CD4-positive, alpha-beta T cell (primary cell): ENCODE measurements at places on chromosomes 3 and 15. TPM values are rescaled to one million over a fixed set of nuclear protein-coding genes. Genes with fewer than 3 reads are reported as not detected.

The SI gene
- not detected for total RNA-seq

The PLSCR2 gene
- not detected for total RNA-seq

The TTC23 gene
- 0.19 TPM for total RNA-seq

The ESYT3 gene
- 0.22 TPM for total RNA-seq

The UBA7 gene
- total RNA-seq = 208 TPM

The WNT7A gene
- total RNA-seq = 24.7 TPM

- no peak for DNase-seq
- H3K27me3 ChIP-seq = no peaks in the 10 kb centered on the region
- H3K4me1 ChIP-seq = no peaks in the 10 kb centered on the region
- no peak overlapping the region for H3K27ac ChIP-seq
These were observed 133.5 kb upstream of the ZPLD1 start for GRCh38 chr3:102301155-102301880.

DNA sequence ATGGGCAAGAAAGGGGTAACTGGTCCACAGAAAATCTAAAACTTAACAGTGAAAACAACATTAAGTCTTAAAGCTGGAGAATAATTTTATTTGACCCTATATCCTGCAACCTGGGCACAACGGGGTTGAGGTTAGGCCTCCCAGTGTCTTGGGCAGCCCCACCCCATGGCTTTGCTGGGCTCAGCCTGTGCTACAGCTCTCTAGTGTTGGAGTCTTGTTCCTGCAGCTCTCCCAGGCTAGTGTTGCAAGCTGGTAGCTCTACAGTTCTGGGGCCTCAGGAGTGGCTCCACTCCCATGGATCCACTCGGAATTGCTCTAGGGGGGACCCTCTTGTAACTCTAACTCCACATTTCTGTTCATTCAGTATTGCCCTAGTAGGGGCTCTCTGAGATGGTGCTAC lies 24.9 kb upstream of the GNB4 start:
- no peak for DNase-seq
- H3K4me3 ChIP-seq = no peak overlapping the region
- H3K27me3 ChIP-seq = no peaks in the 10 kb centered on the region
- H3K36me3 ChIP-seq = no peaks in the 10 kb centered on the region

GRCh38 chr3:51669241-51670052 lies 1.6 kb upstream of the TEX264 start:
- peak; percentile 77 for DNase-seq
- H3K4me3 ChIP-seq = no peak overlapping the region
- peak overlapping the region; percentile 73 for H3K27ac ChIP-seq
- H3K4me1 ChIP-seq = peaks cover 51% of the 10 kb centered on the region
- no peaks in the 10 kb centered on the region for H3K27me3 ChIP-seq

- no peak overlapping the region for H3K27ac ChIP-seq
- no peaks in the 10 kb centered on the region for H3K27me3 ChIP-seq
- no peak for DNase-seq
- no peak overlapping the region for H3K4me3 ChIP-seq
These were observed 40.2 kb downstream of the ROBO2 start for GRCh38 chr3:77079988-77080610.

DNA sequence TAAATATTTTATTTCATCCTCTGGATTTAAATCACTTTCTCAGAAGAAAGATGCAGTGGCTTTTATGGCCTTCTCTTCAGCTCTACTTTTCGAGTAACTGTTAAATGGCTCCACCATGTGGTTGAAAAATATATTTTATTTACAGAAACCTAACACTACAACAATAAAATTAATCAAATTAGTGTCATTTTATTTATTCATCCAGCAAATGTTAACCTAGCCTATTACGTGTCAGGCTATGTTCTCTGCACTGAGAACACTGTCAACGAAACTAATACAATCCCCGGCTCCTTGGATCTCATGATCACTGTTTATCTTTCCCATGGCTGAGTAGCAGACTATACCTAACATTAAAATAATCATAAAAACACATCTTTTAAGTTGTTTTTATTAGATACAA lies 148.0 kb upstream of the OSTN start:
- no peaks in the 10 kb centered on the region for H3K27me3 ChIP-seq
- no peaks in the 10 kb centered on the region for H3K4me1 ChIP-seq
- no peak overlapping the region for H3K27ac ChIP-seq
- H3K36me3 ChIP-seq = no peaks in the 10 kb centered on the region
- no peak overlapping the region for H3K4me3 ChIP-seq
- DNase-seq = no peak

DNA sequence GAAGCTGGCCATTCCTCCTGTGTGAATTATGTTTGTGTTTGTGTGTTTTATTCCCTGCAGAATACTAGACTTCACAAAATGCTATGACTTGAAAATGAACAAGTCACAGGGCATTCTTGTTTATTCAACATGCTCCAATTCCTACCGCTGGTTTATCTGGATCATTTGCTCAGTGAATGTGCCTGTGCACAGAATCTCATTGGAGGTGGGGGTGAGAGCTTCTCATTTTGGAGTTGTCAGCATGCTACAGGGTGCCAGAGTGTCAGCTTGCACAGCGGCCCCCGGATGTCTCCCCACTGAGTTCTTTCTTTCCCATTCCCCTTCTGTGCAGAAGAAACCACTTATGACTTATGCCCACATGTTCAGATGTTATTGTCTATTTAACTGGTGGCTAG lies 428.7 kb downstream of the ROBO2 start:
- H3K27ac ChIP-seq = no peak overlapping the region
- DNase-seq = no peak
- no peaks in the 10 kb centered on the region for H3K27me3 ChIP-seq
- H3K4me1 ChIP-seq = no peaks in the 10 kb centered on the region
- H3K36me3 ChIP-seq = no peaks in the 10 kb centered on the region

DNA sequence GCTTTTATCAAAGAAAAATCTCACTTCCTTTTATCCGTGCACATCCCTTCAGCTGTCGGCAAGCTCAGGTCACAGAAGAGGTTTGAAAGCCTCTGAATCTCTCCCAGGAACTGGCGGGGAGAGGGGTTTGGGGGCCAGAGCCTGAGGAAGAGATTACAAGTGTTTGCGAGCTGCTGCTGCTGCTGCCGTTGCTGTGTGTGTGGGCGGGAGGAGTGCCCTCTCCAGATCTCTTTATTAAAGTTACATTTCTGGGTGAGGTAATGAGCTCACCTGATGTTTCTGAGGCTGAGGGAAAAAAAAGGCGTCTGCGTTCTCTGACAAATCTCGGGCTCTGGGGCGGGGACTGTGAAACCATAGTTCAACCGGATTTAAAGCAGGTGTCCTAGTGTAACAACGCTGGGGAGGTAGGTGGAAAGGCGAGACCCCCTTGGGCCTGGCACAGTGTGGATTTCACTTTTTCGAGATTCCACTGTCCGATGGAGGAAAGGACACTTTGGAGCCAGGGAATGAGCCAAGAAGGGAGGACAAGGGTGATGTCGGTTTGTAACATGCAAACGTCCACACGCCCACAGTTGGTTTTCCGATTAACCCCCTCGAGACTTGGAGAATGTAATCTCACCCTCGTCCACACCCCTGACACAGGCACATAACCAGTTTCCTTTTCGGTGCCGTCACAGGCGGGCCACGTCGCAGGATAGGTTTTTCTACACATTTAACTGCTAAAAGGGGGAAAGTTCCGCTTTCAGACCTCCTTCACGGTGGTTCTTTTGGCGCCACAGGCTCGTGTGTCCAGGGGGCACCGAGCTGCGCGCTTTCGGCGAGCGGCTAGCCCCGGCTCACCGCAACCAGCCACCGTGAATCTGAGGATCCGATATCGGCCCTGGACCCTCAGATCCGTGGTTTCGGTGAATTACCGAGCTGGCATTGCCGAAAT lies 2.1 kb downstream of the ALCAM start:
- H3K27me3 ChIP-seq = no peaks in the 10 kb centered on the region
- peaks cover 38% of the 10 kb centered on the region for H3K4me1 ChIP-seq
- peak overlapping the region; percentile 73 for H3K4me3 ChIP-seq
- DNase-seq = peak; percentile 42

- H3K4me3 ChIP-seq = no peak overlapping the region
- H3K4me1 ChIP-seq = no peaks in the 10 kb centered on the region
- H3K36me3 ChIP-seq = no peaks in the 10 kb centered on the region
- H3K27me3 ChIP-seq = no peaks in the 10 kb centered on the region
- no peak for DNase-seq
These were observed 84.1 kb upstream of the PRR23C start for GRCh38 chr3:139128803-139129202.

GRCh38 chr15:38551720-38552648 lies 12.6 kb downstream of the RASGRP1 start:
- no peak overlapping the region for H3K4me3 ChIP-seq
- H3K4me1 ChIP-seq = peaks cover 66% of the 10 kb centered on the region
- H3K36me3 ChIP-seq = peaks cover 77% of the 10 kb centered on the region

DNA sequence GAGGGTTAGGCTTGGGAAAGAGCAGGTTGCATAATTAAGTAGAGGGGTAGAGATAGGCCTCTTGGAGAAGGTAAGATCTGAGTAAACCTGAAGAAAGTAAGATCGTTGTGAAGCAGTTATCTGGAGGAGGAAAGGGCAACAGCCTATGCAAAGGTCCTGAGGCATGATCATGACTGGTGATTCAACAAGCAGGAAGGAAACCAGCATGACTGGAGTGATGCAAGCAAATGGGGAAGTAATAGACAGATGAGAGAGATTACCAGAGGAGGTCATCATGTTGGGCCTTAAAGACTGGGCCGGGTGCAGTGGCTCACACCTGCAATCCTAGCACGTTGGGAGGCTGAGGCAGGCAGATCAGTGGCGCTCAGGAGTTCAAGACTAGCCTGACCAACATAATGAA lies 360.2 kb downstream of the EPHB1 start:
- no peaks in the 10 kb centered on the region for H3K27me3 ChIP-seq
- no peak overlapping the region for H3K27ac ChIP-seq

GRCh38 chr3:7282988-7283387 lies 422.1 kb downstream of the GRM7 start:
- H3K27ac ChIP-seq = no peak overlapping the region
- H3K4me3 ChIP-seq = no peak overlapping the region
- H3K27me3 ChIP-seq = no peaks in the 10 kb centered on the region

DNA sequence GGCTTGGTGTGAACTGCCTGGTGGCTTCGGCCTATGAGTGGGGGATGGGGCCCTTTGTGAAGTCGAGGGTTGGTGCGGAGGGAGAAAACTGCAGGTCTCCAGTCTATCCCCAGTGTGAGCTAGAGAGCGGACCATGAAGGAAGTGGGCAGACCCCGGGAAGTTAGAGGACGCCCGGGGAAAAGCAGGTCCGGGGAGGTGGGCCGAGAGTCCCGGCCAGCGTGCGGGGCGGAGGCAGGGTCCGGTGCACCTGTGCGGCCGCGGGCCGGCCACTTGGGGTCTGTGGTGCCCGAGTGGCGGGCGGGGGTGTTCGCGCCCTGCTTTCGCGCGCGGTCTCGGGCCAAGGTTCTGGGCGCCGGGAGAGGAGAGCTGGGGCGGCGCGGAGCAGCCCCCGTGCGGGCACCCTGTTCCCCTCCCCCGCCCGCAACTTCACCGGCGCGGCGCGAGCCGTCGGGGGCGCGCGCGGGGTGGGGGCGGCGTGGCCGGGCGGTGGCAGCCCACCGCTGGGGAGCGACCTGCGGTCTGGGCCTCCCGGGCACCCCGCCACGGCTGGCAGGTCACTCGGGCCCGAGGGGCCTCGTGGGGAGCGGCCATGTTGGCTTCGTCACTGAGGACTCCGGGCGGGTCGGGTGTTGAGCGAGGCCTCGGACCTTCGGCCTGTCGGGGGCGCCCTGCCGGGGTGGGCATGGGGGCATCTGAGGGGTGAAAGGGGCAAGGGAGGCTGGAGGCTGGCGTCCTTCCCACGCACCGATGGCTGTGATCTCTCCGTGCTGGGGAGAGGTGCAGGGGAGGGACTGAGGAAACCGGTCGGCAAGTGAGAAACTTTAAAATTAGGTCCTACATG lies 4.8 kb downstream of the UBE2E1 start:
- peaks cover 37% of the 10 kb centered on the region for H3K4me1 ChIP-seq
- peak overlapping the region; percentile 56 for H3K27ac ChIP-seq
- H3K27me3 ChIP-seq = no peaks in the 10 kb centered on the region
- peak; percentile 22 for DNase-seq

DNA sequence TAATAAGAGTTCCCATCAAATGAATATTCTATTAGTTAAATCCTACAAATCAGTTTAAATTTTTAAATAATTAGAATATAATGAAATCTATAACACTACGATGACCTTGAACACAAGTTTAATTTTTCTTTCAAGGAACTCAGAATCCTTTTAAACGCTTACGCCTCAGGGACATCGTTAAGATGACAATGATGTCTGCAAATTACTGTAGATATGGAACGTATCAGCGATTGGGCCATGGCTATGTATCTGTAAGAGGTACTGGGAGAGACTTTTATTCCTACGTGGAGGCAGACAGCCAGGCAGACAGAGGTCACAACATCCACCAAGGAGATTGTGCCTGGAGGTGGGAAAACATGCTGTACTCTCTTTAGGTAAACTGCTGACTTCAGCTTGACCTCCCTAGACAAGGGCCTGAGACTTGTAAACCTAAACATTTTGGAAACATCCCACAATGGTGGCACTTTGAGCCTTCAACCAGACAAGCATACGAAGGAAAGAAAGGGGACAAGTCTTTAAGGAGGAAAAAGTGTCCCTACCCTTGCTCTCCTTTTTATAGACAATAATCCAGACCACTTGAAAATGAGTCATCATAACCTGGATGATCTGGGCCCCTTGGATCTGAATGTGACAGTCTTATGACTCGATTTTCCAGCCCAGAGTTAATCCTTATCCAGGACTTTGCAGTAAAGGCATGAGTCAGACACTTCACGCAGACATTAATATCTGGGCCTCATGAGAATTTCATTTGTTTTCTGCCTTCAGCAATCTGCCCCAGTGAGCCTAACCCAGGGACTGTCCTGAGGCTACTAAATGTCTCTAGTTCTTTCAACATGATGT lies 6.8 kb upstream of the LDHAL6B start:
- DNase-seq = no peak
- no peak overlapping the region for H3K27ac ChIP-seq
- H3K4me3 ChIP-seq = no peak overlapping the region
- H3K4me1 ChIP-seq = no peaks in the 10 kb centered on the region
- H3K36me3 ChIP-seq = no peaks in the 10 kb centered on the region

- H3K4me3 ChIP-seq = no peak overlapping the region
- H3K4me1 ChIP-seq = no peaks in the 10 kb centered on the region
- no peak overlapping the region for H3K27ac ChIP-seq
- DNase-seq = no peak
- H3K27me3 ChIP-seq = no peaks in the 10 kb centered on the region
- H3K36me3 ChIP-seq = peaks cover 54% of the 10 kb centered on the region
These were observed 165.3 kb downstream of the PLCL2 start for GRCh38 chr3:17050071-17050470.

GRCh38 chr15:101506491-101506890 lies 17.0 kb upstream of the PCSK6 start:
- DNase-seq = no peak
- H3K27me3 ChIP-seq = no peaks in the 10 kb centered on the region
- H3K4me3 ChIP-seq = no peak overlapping the region
- no peak overlapping the region for H3K27ac ChIP-seq
- peaks cover 8% of the 10 kb centered on the region for H3K4me1 ChIP-seq

- H3K4me3 ChIP-seq = no peak overlapping the region
- no peaks in the 10 kb centered on the region for H3K4me1 ChIP-seq
- H3K27ac ChIP-seq = no peak overlapping the region
- H3K27me3 ChIP-seq = peaks cover 7% of the 10 kb centered on the region
These were observed 168.8 kb downstream of the POLR2M start for GRCh38 chr15:57875347-57875746.
